T-helper 17 cell (primary cell): ENCODE measurements at places on chromosomes 12 and 14. TPM values are rescaled to one million over a fixed set of nuclear protein-coding genes. Genes with fewer than 3 reads are reported as not detected.

Gene KCNMB4
- total RNA-seq = 0.75 TPM

Gene CIROP
- not detected for total RNA-seq

Gene CELA1
- not detected for total RNA-seq

Gene TAS2R19
- 1.4 TPM for total RNA-seq

Gene CLEC7A
- 3.2 TPM for total RNA-seq

Gene TGM1
- 3.4 TPM for total RNA-seq

Gene RFX4
- total RNA-seq = not detected

Gene MSI1
- total RNA-seq = not detected

Gene CLMN
- total RNA-seq = 0.26 TPM

Gene PDZRN4
- total RNA-seq = not detected
